Omental fat pad (tissue), 4 donors: ENCODE measurements at places on chromosomes 3 and 15.

GRCh38 chr3:34381243-34381642 is 582.8 kb downstream of the PDCD6IP start:
- no peak for DNase-seq

GRCh38 chr3:172658344-172659245 is 52.3 kb downstream of the NCEH1 start:
- no peak for DNase-seq

- no peak for DNase-seq
These were observed 74.2 kb upstream of the POU1F1 start for GRCh38 chr3:87350367-87351199.

GRCh38 chr15:44537735-44538240 is 841 bp downstream of the EIF3J start:
- DNase-seq: no peak

DNA sequence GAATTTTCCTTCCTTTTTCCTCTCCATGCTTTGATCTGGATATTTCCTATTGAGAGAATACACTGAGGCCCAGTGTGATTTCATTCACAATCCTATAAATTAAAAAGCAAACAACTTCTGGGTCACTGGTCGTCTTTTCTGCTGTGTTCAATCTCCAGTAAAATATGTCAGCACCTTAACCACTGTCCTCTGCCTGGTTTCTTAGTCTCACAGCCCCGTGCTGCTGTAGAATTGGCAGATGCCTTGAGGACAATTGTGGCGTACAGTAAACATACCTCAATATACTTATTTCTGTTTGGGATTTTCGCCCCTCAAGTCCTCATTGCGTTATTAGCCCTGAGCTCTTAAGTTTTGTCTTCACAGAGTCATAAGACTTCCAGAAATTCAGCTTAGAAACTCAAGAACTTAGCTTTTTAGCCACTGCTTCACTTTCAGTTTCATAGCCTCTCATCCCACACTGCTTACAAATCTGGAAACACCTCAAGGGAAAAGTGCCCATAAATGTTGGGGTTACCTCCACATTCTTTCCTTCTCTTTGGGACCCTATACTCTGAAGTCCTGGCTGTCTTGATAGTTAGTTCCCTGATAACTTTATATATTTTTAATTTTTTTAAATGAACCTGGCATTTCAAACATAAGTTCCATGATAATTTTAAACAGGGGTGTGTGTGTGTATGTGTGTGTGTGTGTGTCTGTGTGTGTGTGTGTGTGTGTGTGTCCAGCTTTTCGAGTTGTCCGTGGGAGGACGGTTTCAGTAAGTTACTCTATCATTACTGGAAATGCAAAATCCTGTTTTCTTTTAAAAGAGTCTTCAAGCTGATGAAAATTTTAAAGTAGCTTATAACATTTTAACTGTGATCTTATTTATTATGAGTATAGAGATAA is 238.4 kb upstream of the CTDSPL start:
- DNase-seq: no peak

DNA sequence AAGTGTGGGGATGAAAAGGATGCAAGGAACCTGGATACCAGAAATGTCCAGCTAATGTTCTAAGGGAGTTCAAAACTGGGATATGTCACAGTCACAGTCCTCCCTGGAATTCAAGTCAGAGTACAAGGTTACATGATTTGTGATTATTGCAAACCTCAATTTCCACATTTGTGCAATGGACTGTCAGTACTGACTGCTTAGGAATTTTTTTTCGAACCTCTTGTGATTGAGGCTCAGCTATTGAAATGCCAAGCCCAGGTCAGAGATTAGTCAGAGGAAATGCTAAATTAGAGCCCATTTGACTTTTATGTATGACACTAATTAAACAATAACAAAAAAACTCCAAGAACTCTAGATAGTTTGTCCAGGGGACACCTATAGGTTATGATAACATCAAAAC is 210.2 kb downstream of the THSD4 start:
- DNase-seq: no peak

DNA sequence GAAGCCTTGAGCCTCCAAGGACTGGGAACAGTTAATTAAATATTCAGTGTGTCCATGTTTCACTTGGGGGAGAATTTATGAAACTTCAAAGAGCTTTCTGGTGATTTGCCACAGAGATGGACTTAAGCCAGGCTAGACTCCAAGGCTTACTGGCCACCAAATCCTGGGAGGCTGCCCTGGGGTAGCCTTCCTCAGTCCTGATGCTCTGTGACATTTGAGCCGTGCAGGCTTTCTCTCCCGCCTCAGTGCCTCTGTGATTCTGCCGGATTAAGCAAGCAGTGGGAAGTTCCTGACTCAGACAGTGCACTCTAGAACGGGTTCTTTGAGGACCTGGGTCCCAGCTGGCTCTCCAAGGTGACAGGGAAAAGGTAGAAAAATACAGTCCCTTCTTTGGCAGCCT is 314.7 kb upstream of the ICE2 start:
- DNase-seq: no peak

- DNase-seq: no peak
These were observed 770.4 kb upstream of the SEMA6D start for GRCh38 chr15:46946953-46947352.

DNA sequence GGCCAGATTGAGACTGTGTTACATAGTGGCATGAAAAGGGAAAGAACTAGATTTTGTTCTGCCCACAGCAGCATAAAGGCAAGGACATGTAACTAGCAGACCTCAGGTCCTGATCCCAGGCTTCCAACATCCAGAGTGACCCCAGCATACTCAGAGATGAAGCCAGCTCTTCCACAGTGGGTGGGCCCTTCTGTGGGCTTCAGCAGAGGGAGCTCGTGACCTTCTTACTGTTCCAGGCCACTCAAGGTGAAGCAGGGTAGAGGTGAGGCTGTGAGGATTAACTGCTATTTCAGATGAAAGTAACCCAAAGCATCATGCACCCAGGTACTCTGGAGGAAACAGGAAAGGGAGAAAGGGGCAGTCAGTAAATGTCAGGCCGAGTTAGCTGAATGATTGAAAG is 905 bp upstream of the SLC24A1 start:
- DNase-seq: no peak
